ENCODE measurements at places on chromosomes 16 and 17.

DNA sequence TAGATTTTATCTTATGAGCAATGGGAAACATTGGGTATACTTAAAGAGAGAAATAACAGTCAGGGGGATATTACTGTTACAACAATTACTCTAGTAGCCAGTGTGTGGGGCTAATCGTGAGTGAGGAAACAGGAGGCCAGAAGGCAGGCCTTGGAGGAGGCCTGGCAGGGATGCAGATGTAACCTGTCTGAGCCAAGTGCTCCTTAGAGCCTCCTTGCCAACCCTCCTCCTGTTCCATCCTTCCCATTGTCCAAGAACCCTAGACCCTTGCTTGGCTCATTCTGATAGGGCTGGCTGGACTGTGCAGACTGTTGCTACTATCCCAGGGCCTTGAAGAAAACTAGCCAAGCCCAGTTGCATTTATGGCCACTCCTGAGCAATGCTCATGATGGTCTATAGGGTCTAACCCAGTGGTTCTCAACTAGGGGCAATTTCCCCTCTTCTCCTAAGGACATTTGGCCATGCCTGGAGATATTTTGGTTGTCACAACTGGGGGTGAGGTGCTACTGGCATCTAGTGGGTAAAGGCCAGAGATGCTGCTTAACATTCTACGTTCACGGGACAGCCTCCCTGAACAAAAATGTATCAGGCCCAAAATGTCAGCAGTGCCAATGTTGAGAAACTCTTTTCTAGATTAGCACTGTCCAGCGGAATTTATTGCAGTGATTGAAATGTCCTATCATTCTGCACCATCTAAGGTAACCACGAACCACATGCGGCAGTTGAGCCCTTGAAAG is 24.4 kb upstream of the WSCD1 start:
- DNase-seq: no peak

DNA sequence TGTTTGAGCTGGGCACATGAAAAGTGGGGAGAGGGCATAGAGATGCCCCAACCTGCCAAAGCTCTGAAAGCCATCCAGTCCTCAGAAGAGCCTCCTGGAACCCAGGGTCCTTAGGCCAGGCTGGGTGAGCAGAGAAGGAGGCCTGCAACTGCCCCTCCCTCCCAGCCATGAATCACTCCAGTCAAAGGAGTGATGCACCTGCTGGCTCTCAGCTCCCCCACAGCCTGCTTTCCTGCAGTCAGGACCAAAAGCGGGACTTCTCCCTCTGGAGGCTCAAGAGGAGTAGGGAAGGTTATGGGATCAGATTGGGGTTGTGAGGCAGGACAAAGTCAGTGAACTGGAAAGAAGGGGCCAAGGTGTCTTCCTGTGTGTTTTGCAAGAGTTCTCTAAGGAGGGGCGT is 145.6 kb downstream of the TMEM132E start:
- DNase-seq: no peak

GRCh38 chr17:42759982-42760651 is 910 bp upstream of the RAMP2 start:
- no peak for DNase-seq

DNA sequence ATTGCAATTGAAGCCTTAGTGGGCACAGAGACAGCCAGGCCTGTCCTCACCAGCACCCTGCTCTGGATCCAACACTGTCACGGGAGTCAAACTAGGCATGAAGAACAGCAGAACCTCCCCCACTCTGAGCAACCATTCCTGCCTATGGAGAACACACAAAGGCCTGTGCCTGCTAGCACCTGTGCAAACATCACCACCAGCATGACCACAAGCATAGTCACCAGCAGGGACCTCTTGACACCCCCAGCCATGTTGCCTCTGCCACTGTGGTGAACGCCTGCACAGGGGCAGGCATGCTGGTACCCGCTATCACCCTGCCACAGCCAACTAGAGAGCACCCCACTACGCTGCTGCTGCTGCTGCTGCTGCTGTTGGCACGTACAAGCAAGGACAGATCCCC is 51.7 kb downstream of the CMC2 start:
- no peak for DNase-seq

All from erythroblast (primary cell).